Hematopoietic multipotent progenitor cell treated with erythropoietin and hydrocortisone succinate and interleukin-3 and kit ligand, for 17 days (in vitro differentiated cells): ENCODE measurements at places on chromosomes 16 and 17.

- no peak for DNase-seq
Measured at GRCh38 chr16:87667443-87667842, 65.1 kb downstream of the JPH3 start.

- peak; percentile 66 for DNase-seq
Measured at GRCh38 chr17:8745586-8746500, 1.2 kb upstream of the CCDC42 start.

DNA sequence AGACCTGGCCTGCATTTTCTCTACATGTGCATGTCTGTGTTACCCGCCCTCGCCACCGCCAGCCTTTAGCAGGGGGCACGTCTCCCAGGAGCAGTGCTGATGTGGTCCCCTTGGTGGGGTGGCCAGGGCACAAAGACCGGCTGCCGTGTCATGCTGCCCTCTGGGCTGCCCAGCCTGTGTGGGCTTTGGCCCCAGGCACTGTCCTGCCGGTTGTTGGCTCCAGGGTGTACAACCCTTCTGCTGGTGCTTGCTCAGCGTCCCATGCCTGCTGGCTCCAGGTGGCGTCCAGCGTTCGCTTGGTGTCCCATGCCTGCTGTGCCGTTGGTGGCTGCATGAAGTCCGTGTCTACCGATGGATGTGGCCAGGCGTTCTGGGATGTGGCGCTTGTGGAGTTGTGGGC is 4.1 kb downstream of the BAIAP2 start:
- no peak for DNase-seq

- no peak for DNase-seq
Measured at GRCh38 chr17:13476720-13477119, 125.0 kb downstream of the HS3ST3A1 start.

DNA sequence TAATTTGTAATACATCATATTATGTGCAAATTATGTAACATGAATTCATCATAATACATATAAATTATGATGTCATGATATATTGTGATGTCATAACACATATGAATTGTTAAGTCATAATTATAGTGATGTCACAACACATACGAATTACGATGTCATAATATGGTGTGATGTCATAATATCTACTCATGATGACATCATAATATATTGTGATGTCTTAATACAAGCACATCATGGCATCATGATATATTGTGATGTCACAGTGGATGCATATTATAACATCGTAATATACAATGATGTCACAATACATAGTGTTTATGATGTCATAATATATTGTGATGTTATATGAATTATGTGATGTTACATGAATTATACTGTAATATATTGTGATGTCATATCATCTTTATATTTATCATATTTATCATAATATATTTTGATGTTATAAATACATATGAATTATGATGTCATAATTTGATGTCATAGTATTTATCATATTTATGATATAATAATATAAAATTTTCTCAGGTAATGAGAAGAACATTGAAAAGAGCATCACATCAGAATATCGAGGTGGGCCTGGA is 1793.0 kb downstream of the TP53TG3F start:
- DNase-seq = no peak

- peak; percentile 82 for DNase-seq
Measured at GRCh38 chr16:85612801-85613603, at the start of gene GSE1. TSS of gene GSE1 (plus strand) at chr16:85613322. CDS start at chr16:85613392, 70 bp downstream.

- DNase-seq = no peak
Measured at GRCh38 chr17:49201481-49201927, 8.9 kb downstream of the GNGT2 start.

DNA sequence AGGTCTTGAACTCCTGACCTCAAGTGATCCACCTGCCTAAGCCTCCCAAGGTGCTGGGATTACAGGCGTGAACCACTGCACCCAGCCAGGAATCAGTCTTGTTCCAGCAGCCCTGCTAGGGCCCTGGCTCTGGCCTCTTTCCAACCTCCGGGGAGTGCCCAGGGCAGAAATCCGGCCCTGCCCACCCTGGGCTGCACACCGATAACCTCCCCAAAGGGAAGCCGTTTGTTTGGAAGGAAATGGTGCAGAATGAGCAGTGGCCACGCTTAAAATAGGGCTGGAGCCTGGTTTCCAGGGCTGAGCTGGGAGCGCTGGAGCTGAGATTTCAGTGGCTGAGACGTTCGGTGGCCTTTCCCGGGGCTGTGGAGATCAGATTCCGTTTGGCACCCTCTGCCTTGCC is 17.8 kb upstream of the EMP2 start:
- DNase-seq = peak; percentile 31

DNA sequence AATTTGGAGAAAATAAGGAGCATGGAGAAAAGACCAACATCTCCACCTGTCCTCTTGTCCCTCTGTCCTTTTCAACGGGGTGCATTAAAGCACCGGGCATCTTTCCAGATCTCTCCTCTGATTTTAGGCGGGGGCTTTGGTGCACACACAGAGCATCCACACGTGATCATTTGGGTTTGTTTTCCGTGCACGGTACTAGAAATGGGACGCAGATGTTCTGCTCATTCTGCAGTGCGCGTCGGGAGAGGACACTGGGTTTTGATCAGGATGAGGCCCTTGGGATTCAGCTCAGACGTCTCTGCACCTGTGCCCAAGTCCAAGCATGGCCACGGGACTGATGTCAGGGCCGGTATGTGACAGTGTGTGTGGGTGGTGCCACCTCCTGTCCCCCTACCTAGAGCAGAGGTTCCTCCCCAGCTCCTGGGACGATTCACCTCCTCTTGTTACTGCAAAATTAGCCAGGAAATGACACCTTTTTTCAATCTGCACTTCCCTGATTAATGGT is 31.9 kb downstream of the PDIA2 start:
- no peak for DNase-seq

- no peak for DNase-seq
Measured at GRCh38 chr16:85473909-85474620, 139.1 kb upstream of the GSE1 start.

DNA sequence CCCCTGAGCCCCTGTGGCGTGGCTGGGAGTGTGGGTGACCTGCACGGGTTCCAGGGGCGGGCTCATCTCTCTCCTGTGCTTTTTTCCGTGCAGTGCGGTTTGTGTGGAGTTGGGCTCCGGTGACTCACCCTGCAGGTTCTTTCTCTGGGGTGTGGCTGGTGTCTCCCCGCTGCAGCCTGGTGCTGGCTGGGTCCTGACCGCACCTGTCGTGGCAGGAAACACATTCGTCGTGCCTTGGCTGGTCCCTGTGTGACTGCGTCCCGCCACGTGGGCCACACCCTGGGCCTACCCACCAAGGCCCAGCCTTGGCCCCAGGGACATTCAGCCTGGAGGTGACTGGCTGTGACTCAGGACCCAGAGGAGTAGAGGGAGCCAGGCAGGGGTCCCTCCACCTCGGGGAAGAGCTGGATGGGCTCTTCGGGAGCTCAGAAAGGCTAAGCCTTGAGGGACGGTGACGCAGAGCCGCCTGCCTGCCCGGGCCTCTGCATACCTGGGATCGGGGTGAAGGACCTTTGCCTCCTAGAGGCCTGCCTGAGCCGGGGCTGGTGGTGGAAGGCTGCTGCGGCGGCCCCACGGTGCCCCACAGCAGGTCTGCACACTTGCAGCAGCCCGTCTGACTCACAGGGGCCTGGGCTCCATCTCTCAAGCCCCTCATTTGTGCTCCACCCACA is 7.8 kb downstream of the TRAF7 start:
- DNase-seq = no peak

- no peak for DNase-seq
Measured at GRCh38 chr17:80931421-80932265, 60.0 kb upstream of the CHMP6 start.

- no peak for DNase-seq
Measured at GRCh38 chr17:81218459-81218858, 4.3 kb downstream of the CEP131 start.

GRCh38 chr17:6462692-6463091 is 18.4 kb downstream of the PIMREG start:
- DNase-seq = no peak

DNA sequence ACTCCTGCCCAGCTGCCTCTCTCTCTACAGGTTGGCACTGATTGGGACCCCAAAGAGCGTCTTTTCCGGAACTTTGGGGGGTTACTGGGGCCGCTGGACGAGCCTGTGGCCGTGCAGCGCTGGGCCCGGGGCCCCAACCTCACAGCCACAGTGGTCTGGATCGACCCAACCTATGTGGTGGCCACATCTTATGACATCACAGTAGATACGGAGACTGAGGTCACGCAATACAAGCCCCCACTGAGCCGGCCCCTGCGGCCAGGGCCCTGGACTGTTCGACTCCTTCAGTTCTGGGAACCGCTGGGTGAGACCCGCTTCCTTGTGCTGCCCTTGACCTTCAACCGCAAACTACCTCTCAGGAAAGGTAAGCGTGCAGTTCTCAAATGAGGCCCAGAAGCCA is 12.3 kb downstream of the XYLT2 start:
- no peak for DNase-seq

DNA sequence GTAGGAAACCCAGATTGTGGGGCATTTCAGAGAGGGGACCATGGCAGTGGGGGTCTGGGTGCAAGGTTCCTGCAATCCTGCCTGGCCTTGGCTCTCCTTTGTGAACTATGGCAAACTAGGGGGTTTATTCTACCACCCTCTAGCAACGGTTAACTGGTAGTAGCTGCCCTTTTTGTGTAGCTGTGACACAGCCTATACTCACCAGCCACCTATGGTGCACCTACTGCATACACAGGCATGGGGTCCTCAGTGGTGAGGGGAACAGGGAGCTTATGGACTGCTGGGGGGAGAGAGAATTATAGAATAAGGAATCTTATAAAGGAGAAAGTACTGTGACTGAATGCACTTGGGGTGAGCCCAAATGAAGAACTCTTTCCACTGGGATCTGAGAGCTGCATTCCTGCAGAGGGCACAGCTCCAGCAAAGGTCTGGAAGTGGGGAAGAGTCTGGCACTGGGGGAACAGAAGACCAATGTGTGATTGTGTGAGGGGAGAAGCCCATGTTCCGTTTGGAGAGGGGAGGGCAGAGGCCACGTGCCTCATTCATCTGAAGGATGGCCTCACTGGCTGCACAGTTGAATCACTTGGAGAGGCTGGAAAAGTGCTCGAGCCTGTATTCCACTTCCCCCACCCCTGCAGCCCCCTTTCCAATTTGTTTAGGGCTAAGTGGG is 2.1 kb downstream of the MT1X start:
- no peak for DNase-seq

- no peak for DNase-seq
Measured at GRCh38 chr17:60534010-60534555, 8.0 kb upstream of the APPBP2 start.

DNA sequence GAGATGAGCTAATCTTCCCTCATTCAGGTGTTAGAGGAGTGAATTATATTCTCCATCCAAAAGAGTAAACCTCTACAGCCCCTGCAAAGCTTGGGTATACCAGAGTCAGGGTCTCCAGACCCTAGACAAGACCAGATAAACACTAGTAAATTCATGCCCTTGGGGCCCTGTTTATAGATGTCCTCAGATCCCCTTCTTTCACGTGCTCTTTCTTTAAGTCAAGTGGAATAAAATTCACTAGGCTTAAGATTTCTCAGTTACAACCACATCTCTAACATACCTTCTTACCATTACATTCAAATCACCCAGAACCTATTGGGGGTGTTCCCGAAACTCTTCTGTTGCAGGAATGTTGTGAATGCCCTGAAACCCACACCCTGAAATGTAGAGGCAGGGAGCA is 2.2 kb upstream of the C17orf58 start:
- DNase-seq = no peak

DNA sequence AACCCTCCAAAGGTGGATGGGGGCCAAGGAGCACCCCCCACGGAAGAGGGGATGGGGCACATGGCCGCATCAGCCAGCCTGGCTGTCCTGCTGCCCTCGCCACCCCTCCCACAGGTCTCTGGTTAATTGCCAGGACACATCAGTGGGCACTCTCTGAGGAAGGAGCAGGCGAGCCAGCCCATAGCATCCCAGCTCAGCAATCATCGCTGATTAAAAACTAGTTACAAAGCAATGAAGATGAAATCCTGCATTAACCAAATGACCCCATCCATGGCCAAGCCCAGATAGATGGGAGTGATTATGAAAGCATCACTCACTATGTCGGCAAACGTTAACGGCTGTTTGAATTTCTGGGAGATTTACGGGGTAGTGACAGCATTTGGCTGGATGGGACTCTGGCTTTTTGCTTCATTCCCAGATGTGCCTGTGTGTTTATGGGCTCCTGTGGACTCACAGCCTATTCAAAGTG is 45.3 kb downstream of the CCDC182 start:
- no peak for DNase-seq

GRCh38 chr17:60792250-60792898 is 114.7 kb downstream of the BCAS3 start:
- DNase-seq = no peak

- no peak for DNase-seq
Measured at GRCh38 chr17:3002538-3003295, 60.7 kb downstream of the OR1D5 start.

GRCh38 chr17:78184868-78185267 is 2.0 kb downstream of the TK1 start:
- DNase-seq = no peak

- no peak for DNase-seq
Measured at GRCh38 chr16:14057878-14058382, 13.2 kb upstream of the MRTFB start.

DNA sequence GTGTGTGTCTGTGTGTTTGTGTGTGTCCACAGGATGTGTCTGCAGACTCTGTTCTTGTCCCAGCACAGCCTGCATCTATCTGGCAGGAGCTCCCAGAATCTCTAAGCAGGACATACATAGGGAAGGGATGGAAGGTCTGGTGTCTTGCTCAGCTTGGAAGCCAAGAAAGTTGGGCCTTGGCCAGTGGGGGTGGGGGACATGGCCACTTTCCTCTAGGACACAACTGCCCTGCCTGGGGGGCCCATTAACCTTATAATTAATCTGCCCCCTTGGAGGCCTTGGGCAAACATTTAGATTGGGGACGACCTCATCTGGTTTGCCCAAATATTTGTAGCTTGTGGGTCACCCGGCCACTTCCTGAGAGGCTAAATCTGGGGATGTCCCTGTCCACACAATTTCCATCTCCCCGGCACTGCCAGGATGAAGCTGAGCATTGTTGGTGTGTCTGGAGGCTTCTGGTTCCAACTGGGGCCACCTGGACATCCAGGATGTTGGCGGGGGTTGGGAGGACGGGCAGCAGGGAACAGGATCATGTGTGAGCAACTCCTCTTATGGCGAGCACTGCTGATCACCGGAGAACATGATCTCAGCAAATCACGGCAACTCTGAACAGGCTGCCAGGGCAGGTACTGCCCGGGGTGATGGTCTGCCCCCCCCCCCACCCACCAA is 17.2 kb upstream of the FOXF1 start:
- DNase-seq = no peak

DNA sequence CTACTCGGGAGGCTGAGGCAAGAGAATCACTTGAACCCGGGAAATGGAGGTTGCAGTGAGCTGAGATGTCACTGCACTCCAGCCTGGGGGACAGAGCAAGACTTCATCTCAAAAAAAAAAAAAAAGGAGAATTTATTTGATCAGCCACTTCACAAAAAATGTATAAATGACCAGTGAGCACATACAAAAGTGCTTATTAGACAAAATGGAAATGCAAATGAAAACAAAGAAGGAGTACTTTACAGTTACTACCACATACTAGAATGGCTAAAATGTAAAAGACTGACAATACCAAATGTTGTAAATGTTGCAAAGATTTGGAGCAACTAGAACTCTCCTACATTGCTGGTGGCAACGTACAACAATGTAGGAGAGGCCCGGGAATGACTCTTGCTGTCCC is 241.8 kb upstream of the SOX9 start:
- no peak for DNase-seq
